ENCODE measurements at places on chromosomes 4 and X.
A peak's percentile ranks its signal among the peaks of the same experiment; 100 is the strongest.

GRCh38 chrX:17005712-17006368 is 59.4 kb downstream of the REPS2 start:
- no peak overlapping the region for H3K27ac ChIP-seq
- H3K4me1 ChIP-seq, result no peaks in the 10 kb centered on the region
- H3K36me3 ChIP-seq, result no peaks in the 10 kb centered on the region
- no peak overlapping the region for H3K4me3 ChIP-seq

DNA sequence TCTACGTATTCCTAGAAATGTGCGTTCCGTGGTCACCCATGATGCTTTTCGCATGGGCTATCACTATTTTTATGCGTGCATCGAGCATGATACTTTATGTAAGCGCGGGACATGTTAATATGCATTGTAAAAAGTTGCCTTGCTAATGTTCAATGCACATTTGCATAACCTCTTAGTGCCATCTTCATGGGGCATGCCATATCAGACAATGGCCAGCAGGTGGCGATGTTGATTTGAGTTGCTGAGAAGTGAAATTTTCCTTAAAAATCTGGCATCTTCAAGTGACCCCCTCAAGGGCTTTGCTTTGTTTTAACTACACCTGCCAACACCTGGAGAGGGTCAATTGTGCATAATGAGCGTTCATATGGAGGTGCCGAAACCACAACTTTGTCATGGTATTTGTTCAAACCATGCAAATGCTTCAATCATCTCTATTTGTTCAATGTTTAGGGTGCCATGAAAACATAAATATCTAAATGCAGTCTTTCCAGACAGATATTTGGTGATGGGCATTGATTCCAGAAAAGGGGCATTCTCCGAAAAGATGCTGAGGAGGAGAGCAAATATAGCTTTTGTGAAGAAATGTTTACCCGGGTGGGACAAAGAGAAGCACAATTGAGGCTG is 833.9 kb upstream of the PRKX start:
- H3K36me3 ChIP-seq, result no peaks in the 10 kb centered on the region
- H3K4me3 ChIP-seq, result no peak overlapping the region
- no peaks in the 10 kb centered on the region for H3K27me3 ChIP-seq
- no peaks in the 10 kb centered on the region for H3K4me1 ChIP-seq
- DNase-seq, result peak; percentile 32
- no peak overlapping the region for H3K27ac ChIP-seq

GRCh38 chr4:143512978-143513313 is 556 bp upstream of the SMARCA5 start:
- H3K27me3 ChIP-seq, result peaks cover 9% of the 10 kb centered on the region
- peaks cover 29% of the 10 kb centered on the region for H3K36me3 ChIP-seq
- H3K4me1 ChIP-seq, result peaks cover 43% of the 10 kb centered on the region
- peak overlapping the region; percentile 100 for H3K4me3 ChIP-seq
- no peak for DNase-seq

DNA sequence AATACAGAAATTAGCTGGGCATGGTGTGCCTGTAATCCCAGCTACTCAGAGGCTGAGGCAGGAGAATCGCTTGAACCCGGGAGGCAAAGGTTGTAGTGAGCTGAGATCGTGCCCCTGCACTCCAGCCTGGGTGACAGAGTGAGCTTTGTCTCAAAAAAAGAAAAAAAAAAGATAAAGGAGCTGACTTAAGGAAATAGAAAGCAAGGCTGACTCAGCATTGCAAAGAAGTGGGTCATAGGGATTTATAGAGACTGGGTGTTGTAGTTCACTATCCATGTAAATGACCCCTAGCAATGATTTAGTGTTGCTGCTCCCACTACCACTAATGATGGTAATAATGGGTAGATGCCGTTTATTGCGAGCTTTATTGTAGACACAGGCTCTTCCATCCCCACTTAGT is 47.6 kb downstream of the ADD1 start:
- no peaks in the 10 kb centered on the region for H3K27me3 ChIP-seq
- H3K4me1 ChIP-seq, result no peaks in the 10 kb centered on the region
- H3K27ac ChIP-seq, result no peak overlapping the region
- H3K36me3 ChIP-seq, result peaks cover 59% of the 10 kb centered on the region
- no peak for DNase-seq

- no peaks in the 10 kb centered on the region for H3K36me3 ChIP-seq
- DNase-seq, result no peak
- H3K27ac ChIP-seq, result no peak overlapping the region
- no peaks in the 10 kb centered on the region for H3K27me3 ChIP-seq
- H3K4me1 ChIP-seq, result no peaks in the 10 kb centered on the region
These were observed 558.2 kb upstream of the NDST4 start for GRCh38 chr4:115671581-115671980.

- no peaks in the 10 kb centered on the region for H3K4me1 ChIP-seq
- no peak overlapping the region for H3K4me3 ChIP-seq
- no peak overlapping the region for H3K27ac ChIP-seq
- no peaks in the 10 kb centered on the region for H3K27me3 ChIP-seq
- no peaks in the 10 kb centered on the region for H3K36me3 ChIP-seq
- no peak for DNase-seq
These were observed 55.5 kb downstream of the ADRA2C start for GRCh38 chr4:3821580-3822229.

DNA sequence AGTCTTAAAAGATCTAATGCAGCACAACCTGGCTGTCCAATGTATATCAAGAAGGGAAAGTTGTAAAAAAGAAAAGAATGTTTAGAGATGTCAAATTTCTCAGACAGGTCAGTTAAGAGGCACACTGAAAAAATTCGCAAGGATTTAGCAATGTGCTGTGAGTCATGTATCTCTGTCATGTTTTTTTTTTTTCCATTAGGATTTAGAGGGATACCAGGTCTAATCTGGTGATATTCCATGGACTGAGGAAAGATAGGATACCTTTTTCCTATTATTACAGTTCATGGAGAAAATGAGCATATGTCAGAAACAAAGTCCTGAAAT is 815.4 kb upstream of the PCDH10 start:
- H3K4me3 ChIP-seq, result no peak overlapping the region
- H3K27me3 ChIP-seq, result no peaks in the 10 kb centered on the region
- no peak for DNase-seq
- no peaks in the 10 kb centered on the region for H3K36me3 ChIP-seq
- H3K27ac ChIP-seq, result no peak overlapping the region

DNA sequence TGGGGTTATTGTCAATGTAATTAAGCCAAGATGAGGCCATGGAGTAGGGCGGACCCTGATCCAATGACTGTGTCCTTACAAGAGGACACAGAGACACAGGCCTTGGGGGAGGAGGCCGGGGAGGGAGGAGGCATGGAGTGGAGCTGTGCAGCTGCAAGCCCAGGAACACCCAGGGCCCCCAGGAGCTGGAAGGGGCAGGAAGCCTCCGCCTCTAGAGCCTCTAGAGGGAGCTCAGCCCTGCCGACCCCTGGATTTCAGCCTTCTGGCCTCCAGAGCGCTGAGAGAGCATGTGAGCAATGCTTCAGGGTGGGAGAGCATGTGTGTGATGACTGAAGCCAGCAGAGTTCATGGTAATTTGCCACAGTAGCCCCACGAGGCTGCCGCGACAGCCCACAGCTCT is 234.6 kb downstream of the AFAP1 start:
- DNase-seq, result no peak
- H3K27ac ChIP-seq, result no peak overlapping the region
- no peak overlapping the region for H3K4me3 ChIP-seq
- H3K36me3 ChIP-seq, result no peaks in the 10 kb centered on the region

DNA sequence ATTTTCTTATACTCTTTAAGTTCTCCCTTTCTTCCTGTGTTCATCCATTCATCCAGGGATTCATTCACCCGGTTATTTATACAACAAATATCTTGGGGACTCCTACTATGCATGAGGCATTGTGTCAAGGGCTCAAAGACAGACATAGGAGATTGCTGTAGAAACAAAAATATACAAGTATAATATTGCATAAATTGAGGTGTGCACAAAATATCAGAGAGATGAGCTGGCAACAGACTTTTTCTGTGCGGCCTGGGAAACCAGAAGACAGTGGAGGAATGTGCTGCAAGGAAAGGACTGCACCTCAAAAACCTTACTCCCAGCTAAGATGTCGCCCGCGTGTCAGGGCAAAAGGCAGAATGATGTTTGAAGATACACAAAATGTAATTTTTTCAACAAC is 9.6 kb downstream of the OTOP1 start:
- no peaks in the 10 kb centered on the region for H3K4me1 ChIP-seq
- no peak for DNase-seq
- H3K27ac ChIP-seq, result no peak overlapping the region
- H3K4me3 ChIP-seq, result no peak overlapping the region
- no peaks in the 10 kb centered on the region for H3K36me3 ChIP-seq

DNA sequence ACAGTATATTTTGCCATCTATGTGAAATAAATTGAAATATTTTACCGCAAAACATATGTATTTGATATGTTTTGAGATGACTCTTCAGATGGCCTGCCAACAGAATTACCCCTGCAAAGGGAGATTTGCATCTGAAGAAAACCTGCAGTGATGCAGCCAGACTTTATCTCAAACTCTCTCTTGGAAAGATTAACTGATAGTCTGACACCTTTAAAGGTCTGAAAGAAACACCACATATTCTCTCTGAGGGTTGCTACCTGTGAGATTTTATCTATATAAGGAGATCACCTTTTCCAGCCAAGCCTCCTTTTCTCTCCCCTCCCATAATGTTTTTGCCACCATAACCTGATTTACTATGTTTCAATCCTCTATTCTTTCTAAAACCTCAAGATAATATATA is 1106.3 kb upstream of the IGFBP7 start:
- H3K27ac ChIP-seq, result no peak overlapping the region
- no peaks in the 10 kb centered on the region for H3K4me1 ChIP-seq
- no peaks in the 10 kb centered on the region for H3K36me3 ChIP-seq
- no peak overlapping the region for H3K4me3 ChIP-seq

GRCh38 chr4:6956434-6957147 is 47.0 kb downstream of the TBC1D14 start:
- DNase-seq, result no peak
- H3K36me3 ChIP-seq, result no peaks in the 10 kb centered on the region
- no peaks in the 10 kb centered on the region for H3K4me1 ChIP-seq
- H3K27ac ChIP-seq, result no peak overlapping the region
- no peak overlapping the region for H3K4me3 ChIP-seq

DNA sequence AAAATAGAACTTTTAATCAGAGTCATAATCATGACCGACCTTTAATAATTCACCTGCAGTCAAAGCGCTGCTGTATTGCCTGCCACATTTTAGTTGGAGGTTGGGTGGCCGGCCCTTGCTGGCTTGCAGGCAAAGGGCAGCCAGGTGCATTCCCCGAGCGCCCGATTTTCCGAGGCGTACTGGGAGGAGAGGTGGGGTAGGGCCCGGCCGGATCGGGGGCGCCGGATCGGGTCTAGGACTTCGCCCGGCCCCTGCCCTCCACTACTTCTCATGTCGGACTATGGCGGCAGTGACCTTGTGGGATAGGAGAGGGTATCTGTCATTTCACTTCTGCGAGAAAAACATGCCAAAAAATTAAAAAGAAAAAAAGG is 2.5 kb upstream of the RS1 start:
- peak overlapping the region; percentile 50 for H3K4me3 ChIP-seq
- DNase-seq, result peak; percentile 26
- H3K36me3 ChIP-seq, result no peaks in the 10 kb centered on the region

GRCh38 chr4:7046971-7047370 is 3.8 kb downstream of the TADA2B start:
- no peak overlapping the region for H3K27ac ChIP-seq
- peaks cover 19% of the 10 kb centered on the region for H3K36me3 ChIP-seq

DNA sequence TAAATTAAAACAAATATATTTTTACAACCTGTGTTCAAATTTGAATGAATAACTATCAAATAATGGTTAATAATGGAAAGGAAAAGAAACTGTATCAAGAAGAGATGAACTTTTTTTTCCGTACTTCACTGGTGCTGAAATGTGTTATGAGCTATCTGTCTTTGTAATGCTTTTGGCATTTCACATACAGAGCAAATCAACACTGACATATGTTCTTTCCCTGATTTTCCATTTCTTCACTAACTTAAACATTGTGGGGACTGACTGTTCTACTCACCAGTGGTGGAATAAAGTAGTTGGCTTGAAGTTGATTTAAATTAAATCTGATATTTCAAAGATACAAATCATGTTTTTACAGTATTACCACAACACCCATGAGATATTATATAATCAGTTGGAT is 304.0 kb upstream of the BMP3 start:
- H3K36me3 ChIP-seq, result no peaks in the 10 kb centered on the region
- no peaks in the 10 kb centered on the region for H3K27me3 ChIP-seq
- no peaks in the 10 kb centered on the region for H3K4me1 ChIP-seq
- no peak overlapping the region for H3K4me3 ChIP-seq
- H3K27ac ChIP-seq, result no peak overlapping the region

GRCh38 chr4:24287096-24287495 is 297.3 kb downstream of the DHX15 start:
- no peak overlapping the region for H3K27ac ChIP-seq
- no peak for DNase-seq
- no peaks in the 10 kb centered on the region for H3K36me3 ChIP-seq
- H3K4me3 ChIP-seq, result no peak overlapping the region
- no peaks in the 10 kb centered on the region for H3K27me3 ChIP-seq

GRCh38 chr4:9919047-9919446 is 102.2 kb downstream of the SLC2A9 start:
- no peak for DNase-seq
- H3K4me1 ChIP-seq, result no peaks in the 10 kb centered on the region
- H3K27me3 ChIP-seq, result no peaks in the 10 kb centered on the region
- H3K4me3 ChIP-seq, result no peak overlapping the region
- H3K27ac ChIP-seq, result no peak overlapping the region

GRCh38 chr4:126757219-126757618 is 875.5 kb upstream of the INTU start:
- DNase-seq, result no peak
- H3K4me1 ChIP-seq, result no peaks in the 10 kb centered on the region
- no peak overlapping the region for H3K4me3 ChIP-seq
- H3K27me3 ChIP-seq, result no peaks in the 10 kb centered on the region

- H3K27me3 ChIP-seq, result no peaks in the 10 kb centered on the region
- H3K27ac ChIP-seq, result peak overlapping the region; percentile 76
- DNase-seq, result no peak
- H3K36me3 ChIP-seq, result no peaks in the 10 kb centered on the region
- H3K4me1 ChIP-seq, result peaks cover 60% of the 10 kb centered on the region
These were observed 471 bp upstream of the PLAC8 start for GRCh38 chr4:83115000-83115399.
